MCF 10A (cell line): ENCODE measurements at places on chromosomes 2 and 18.

DNA sequence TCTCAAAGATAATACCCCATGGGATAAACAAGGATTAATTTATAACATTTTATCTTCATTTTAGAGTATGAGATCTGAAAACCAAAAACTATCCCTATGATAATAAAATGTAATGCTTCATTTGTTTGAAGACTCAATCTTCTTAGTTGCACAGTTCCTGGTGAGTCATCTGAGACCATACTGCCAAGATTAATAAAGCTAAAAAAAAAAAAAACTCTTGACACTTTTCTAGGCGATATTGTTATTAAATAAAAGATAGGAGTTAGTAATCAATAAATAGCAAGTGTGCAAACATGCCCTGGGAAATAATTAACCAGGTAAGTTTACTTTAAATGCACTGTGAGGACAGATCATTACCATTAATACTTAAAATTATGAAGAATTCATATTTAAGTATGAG is 83.9 kb downstream of the RPE start:
- DNase-seq, result peak; percentile 28

- no peak for DNase-seq
Observed at GRCh38 chr2:163621445-163622004, 114.3 kb downstream of the FIGN start.

DNA sequence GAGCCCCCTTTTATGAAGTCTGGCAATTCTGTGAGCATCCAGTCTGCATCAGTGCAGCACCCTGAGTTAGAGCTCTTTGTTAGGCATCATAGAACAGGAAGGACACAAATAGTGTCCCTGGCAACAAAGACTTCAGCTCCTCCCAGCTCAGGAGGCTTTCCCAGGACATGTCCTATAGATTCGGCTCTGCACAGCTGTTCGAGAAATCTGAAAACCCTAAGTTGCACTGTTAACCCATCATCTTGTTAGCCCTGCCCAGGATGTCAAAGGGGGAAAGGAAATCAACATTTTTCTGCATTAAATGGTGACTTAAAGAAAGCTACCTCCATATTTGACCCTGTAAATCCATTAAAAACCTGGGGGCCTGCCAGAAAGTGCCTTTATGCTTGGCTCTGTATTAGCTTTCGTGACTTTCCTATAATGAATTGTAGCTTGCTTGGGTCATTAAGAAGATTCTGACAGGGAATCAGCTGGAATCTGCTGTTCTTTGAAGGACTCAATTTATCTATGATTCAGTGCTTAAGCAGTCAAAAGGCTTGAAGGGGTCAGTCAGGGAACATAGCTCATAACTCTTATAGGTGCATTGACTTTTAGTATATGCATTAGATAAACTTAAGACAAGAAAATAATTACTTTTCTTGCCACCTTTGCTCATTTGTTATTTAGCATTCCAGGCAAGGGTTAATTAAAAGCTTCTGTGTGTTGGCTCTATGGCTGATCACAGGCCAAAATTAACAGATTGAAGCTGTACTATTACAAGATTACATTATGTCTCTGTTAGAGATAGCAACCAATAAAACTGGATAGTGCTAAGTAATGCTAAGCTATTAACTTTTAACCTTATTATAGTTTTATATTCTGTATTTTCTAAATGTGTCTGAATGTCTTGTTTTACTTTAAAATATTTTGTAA is 20.6 kb downstream of the ERMN start:
- no peak for DNase-seq

GRCh38 chr2:127413782-127414637 is 4.2 kb upstream of the PROC start:
- DNase-seq, result peak; percentile 73

DNA sequence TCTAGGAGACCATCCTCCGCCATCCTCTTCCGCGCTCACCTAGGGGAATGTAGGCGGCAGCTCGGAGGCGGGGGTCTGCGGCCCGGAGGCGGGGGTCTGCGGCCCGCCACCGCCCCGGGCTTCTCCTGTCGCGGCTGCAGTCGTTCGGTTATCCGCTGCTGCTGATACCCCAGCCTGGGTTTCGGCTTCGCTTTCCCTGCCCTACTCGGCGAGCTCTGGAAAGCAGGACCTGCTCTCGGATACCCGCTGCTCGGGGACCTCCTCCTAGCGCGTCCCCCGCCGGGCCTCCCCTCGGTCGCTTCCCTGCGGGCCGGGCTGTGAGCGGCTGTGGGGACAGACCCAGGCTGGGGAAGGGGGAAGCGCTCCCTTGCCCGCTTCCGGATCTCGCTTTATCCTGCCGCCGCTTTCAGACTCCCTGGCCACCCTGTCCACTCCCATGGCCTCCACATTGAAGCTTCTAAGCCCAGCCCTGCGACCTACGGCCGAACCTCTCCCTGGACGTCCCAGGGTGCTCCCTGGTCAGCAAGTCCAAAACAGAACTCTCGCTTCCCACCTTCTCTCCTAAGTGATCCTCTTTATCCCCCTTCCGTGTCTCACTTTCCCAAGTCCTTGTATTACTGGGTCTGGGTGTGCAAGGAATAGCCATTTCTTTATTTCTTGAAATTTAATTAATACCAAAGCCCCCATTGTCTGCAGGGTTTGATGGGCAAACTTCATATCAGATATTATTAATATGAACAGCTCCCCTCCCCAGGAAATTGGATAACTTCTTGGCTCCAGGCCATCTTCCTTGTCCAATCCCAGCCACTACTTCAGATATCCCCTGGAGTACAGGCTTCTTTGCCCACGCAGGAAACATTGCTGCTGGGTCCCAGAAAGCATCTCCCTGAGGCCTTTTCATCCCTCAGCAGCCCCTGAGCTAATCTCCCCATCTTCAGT is 769 bp downstream of the FKBP1B start:
- no peak for DNase-seq

GRCh38 chr18:51191128-51191717 is 6.3 kb downstream of the MEX3C start:
- DNase-seq, result no peak

DNA sequence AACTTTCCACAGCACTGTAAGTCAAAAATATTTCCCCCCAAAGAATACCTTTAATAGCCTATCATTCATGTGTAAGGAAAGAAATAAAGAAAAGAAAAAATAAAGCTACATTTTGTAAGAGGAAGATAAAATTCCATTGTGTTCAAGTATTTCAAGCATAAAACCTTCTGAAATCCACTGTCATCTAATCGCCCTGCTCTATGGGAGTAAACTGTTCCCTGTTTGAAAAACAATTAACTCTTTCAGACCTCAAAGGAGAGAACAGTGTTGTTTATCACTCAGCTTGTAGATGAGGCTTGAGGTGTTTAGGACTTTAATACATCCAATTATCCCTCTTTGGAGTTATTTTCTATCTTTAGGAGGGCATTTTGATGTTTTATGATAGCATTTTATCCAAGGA is 112.2 kb upstream of the REG3G start:
- DNase-seq, result no peak

DNA sequence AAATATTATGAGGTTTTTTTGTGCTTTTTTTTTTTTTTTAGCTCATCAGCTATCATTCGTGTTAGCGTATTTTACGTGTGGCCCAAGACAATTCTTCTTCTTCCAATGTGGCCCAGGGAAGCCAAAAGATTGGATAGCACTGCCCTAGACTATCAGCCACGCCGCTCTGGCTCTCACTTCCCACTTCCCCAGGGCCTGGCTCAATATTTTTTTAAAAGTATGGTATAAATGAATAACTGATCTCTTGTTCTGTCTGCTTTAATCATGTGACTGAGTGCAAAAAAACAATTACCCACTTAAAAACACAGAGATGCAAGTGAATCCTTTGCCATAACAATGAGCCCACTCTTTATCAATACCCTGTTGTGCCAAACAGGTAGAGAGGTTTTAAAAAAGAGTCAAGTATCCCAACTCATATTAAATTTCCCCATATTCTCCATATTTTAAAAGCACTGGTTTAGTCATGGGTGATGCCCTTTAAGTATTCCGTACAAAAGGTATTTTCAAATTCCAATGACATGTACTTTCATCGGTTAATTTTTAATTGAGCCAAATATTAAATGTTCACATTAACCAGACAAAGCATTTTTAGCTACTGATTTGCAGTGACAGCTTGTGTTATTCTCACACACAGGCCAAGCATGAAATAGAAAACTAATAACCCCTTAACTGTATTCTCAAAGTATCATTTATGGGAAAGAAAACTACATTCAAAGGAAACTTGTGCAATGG is 12.6 kb downstream of the BCL2 start:
- DNase-seq, result no peak

DNA sequence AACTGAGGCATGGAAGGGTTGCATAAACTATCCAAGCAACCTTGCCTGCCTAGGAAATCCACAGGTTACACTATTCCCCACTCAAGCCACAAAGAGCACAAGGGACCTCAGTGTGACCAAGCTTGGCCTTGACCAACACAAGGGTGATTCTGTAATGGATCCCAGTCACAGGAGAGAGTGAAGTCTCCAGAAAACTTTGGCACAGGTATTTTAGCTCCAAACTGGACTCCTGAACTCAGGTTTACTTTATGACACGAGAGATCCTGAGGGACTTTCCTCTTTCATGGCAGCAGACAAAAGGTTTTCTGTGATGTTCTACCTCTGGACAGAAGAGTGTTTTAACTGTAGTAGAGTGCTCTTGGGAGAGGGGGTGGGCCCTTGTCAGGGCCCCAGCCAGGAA is 169.2 kb downstream of the TRABD2A start:
- no peak for DNase-seq

DNA sequence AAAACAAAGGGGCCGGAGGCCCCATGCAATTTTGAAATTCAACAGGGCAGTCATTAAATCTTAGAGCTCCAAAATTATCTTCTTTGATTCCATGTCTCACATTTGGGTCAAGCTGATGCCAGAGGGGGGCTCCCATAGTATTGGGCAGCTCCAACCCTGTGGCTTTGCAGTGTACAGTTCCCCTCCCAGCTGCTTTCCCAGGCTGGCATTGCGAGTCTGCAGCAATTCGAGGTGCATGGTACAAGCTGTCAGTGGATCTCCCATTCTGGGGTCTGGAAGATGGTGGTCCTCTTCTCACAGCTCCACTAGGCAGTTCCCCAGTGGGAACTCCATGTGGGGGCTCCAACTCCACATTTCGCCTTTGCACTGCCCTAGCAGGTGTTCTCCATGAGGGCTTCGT is 72.7 kb upstream of the ARHGAP15 start:
- no peak for DNase-seq

- no peak for DNase-seq
Observed at GRCh38 chr2:126895336-126895735, 3.4 kb upstream of the TEX51 start.

DNA sequence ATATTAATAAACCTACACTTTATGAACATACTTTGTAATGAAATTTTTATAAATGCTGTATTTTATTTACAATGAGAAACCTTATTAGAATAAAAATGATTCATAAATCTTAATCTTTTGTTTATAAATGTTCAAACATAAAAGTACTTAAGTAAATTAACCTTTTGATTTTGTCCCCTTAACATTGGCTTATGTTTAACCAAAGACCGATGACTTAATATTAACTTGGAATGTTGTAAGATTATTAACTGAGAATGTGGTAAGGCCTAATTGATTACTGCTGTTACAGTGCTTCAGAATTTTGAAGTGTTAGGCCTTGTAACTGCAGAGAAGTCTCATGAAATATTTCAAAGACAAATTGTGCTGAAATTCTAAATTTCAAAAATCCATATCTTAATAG is 5.7 kb downstream of the CPS1 start:
- no peak for DNase-seq

DNA sequence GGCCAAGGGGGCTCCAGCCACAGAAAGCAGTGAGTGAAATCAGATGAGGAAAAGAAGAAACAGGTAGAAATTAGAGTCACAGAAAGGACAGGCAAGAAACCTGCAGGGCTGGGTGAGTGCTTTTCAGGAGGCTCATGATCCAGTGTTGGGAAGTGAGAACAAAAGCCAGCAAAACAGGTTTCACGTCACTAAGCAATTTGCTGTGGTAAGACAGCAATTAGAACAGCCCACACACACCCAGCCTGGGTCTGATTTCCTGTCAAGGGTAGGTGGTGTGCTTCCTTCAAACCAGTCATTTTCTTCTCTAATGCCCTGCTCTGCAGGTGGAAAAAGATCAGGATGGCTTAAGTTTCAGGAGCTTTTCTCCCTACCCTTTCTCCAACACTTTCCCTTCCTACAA is 52.9 kb upstream of the XDH start:
- DNase-seq, result no peak

DNA sequence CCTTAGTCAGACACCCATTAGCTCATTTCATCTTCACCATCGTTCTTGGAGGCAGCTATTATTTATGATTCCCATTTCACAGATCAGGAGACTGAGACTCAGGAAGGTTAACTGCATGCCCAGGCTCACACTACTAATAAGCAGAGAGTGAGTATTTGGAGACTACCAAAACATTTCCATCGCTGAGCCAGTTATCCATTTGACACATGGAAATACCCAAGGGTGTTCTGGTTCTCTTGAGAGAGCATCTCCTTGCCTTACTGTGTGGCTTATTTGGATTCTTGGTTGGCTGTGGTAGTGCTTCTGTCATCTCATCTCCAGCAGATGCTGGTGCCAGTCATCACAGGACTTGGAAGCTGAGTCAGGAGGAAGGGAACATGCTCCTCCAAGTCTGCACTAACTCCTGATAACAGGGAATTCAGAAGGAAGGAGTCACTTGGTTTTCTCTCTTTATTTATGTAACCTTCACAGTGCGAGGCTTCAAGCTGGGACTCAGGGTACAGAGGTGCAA is 55.2 kb downstream of the RASGRP3 start:
- DNase-seq, result no peak

GRCh38 chr2:19929226-19929625 is 27.4 kb upstream of the TTC32 start:
- no peak for DNase-seq

GRCh38 chr2:6947929-6948676 is 30.9 kb downstream of the RNF144A start:
- DNase-seq, result no peak

DNA sequence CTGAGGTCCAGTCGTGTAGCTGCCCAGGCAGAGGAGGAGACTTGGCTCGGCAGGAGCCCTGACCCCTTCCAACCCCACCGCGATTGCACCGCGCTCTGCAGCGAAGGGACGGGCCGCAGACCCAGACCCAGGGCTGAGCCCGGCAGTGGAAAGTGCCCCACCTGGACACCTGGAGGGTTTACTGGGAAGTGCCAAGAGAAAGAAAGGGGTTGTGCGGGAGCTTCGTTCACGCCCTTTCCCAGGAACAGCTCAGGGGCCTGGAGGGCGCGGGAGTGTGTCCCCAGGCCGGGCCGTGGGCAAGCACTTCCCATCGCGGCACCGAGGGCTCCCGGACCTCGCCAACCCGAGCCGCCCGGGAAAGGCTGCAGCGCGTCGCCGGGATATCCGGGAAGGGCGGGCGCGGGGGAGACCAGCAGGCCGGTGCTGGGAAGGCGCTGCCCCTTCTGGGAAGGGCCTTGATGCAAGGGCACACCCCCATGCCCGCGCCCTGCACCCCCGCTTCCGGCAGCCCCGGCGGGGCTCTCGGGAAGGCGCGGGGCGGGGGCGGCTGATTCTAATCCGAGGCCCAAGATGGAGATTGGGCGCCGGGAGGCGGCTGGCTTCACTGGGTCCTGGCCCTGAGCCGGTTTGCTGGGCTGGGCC is 36.1 kb upstream of the MRPL33 start:
- DNase-seq, result peak; percentile 71

DNA sequence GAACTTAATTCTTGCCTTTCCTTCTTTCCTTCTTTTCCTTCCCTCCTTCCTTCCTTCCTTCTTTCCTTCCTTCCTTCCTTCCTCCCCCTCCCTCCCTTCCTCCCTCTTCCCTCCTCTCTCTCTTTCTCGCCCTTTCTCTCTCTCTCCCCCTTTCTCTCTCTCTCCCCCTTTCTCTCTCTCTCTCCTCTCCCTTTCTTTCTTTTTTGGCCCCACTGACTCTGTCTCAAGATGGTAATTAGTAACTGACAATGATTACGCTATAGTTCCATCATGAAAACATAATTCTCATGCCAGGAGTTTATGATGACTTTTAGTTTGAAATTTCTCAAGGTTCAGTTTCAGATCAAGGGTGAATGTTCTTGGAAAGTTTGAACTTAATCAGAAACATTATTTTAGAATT is 14.8 kb upstream of the CTLA4 start:
- no peak for DNase-seq
